ENCODE measurements at places on chromosomes 16 and 17.

- no peak for DNase-seq
These were observed 26.3 kb downstream of the CNTNAP1 start for GRCh38 chr17:42708588-42708987.

- DNase-seq = no peak
These were observed 55.4 kb downstream of the CFDP1 start for GRCh38 chr16:75377729-75378386.

DNA sequence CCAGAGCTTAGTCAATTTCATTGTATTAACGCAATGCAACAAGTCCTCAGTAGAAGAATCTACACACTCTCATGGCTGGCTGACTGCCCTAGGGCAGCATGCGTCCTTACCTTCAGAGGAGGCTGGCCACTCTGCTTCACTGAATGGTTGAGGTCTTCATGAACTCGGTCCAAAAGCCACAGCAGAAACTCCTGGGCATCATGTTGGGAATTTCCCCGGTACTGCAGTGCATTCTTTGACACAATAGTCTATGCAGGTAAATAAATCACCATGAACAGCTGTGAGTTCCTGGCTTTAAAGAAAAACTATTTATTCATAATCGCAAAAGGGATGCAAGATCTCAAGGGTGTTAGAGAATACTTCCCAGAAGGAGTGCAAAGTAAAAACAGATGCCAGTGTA lies 41.3 kb downstream of the USP31 start:
- DNase-seq = no peak

DNA sequence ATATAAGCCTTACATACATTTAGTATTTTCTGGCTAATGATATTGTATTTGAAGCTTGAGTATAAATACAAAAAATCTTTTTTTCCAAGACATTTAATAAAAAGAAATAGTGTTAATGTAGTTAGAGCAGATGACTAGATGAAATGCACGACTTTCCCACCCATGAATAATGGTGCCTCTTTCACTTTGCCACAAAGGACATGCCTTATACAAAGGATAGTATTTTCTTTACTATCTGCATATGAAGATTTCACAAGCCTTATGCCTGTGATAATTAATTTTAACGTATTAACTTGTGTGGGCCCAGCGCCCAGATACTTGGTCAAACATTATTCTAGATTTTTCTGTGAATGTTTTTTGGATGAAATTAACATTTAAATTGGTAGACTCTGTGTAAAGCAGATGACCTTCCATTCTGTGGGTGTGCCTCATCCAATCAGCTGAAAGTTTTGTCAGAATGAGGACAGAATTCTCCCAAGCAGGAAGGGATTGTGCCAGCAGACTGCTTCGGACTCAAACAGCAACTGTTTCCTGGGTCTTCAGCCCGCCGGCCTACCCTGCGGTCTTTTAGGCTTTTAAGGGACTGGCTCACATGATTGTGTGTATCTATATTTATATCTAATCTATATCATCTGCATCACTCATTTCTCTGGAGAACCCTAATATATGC lies 115.4 kb downstream of the USP22 start:
- no peak for DNase-seq

- no peak for DNase-seq
These were observed 75.9 kb upstream of the WSB1 start for GRCh38 chr17:27218041-27218440.

DNA sequence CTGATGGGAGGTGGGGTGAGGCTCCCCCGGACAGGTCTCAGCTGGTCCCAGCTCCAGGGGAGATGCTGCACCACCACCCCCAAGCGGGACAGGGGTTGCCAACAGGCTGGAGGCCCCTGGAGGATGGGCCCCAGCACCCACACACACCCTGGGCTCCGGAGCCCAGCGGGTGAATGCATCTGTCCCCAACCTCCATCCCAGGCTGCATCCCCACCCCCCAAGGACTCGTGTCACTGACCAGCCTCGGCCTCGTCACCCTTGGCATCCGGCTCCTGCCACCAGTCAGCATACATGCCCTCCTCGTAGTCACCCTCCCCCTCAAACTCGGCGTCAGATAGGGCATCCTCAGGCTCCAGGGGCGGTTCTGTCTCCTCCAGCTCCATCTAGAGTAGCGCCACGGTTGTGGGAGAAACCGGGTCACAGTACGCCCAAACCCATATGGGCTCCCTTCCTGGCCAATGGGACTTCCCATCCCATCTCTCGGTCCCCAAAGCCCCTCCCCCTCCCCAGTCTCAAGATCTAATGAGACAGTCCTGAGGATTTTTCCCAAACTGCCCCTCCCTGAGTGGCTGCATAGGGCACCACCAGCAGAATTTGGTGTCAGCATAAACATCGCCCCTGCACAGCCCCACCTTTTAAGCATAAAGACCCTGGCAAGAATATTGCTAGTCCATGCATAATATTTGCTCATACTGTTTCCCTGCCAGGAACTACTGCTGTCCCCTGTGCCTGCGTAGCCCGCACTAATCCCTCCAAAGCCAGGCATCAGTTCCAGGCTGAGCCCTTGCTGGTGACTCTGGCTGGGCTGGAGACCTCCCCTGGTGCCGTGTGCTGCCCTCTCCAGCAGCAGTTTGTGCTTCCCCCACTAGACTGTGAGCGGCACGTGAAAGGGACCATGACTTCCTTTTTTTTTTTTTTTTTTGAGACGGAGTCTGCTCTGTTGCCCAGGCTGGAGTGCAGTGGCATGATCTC lies 8.4 kb downstream of the P3H4 start:
- DNase-seq = no peak

DNA sequence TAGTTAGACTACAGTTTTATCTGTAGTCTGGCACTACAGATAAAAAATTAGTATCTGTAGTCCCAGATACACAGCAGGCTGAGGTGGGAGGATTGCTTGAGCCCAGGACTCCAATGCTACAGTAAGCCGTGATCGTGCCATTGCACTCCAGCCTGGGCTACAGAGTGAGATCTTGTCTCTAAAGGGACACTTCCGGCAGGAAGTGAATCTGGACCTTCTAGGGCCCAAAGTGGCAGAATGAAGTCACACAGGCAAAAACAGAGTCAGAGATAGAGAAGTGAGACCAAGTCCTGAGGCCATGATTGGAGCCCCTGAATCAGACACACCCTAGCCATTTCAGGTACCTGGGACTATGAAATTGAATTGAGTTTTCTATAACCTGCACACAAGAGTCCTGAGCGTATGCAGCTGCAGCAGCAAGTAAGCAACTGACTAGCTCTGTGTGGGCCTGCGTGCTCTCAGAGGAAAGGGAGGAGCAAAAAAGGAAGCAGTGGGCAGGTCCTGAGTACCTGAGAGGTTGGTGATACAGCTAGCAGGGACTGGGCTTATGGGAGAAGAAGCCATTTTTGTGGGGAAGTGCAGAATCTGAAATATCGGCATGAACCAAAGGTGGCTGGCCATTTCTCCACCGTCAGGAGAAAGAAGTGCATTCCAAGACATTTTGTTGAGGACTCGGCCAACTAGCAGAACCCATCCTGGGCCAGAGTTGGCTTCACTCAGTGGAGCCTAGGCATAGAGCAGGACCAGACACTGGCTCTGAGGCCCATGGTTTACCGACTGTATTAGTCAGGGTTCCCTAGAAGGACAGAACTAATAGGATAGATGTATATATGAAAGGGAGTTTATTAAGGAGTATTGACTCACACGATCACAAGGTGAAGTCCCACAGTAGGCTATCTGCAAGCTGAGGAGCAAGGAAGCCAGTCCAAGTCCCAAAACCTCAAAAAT lies 27.2 kb upstream of the BRD7 start:
- DNase-seq = no peak

DNA sequence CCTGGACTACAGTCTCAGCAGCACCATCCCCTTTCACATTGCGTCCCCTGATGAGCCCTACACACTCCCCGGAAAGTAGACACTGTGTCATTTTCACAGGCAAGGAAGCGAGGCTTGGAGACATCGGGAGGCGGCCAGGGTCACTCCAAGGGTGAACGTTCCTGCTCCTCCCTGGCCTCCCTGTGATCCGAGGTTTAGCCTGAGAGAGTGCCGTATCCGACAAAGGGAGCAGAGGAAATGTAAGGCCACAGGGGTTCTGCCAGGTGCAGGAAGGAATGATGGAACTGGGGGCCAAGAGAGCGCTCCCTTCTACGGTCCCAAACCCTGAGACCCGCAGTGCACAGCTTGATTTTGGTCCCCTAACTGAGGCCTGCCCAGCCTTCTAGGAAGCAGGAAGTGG lies 8.0 kb upstream of the PIK3R6 start:
- DNase-seq = no peak

DNA sequence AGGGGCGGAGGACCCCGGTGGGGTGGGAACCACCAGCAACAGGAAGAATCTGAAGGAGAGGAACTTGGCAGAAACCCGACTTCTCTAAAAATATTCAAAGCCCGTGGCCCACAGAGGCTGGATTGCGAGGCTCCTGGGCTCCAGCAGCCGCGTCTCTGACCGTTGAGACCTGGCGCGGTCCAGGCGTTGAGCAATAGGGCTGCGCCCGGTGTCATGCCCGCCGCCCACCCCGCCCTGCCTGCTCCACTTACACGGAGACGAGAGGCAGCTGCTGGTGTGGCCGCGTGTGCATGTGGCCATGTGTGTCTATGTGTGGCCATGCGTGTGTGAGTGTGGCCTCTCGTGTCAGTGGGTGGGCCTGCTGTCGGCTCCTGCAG lies 83.6 kb downstream of the IRF8 start:
- no peak for DNase-seq

DNA sequence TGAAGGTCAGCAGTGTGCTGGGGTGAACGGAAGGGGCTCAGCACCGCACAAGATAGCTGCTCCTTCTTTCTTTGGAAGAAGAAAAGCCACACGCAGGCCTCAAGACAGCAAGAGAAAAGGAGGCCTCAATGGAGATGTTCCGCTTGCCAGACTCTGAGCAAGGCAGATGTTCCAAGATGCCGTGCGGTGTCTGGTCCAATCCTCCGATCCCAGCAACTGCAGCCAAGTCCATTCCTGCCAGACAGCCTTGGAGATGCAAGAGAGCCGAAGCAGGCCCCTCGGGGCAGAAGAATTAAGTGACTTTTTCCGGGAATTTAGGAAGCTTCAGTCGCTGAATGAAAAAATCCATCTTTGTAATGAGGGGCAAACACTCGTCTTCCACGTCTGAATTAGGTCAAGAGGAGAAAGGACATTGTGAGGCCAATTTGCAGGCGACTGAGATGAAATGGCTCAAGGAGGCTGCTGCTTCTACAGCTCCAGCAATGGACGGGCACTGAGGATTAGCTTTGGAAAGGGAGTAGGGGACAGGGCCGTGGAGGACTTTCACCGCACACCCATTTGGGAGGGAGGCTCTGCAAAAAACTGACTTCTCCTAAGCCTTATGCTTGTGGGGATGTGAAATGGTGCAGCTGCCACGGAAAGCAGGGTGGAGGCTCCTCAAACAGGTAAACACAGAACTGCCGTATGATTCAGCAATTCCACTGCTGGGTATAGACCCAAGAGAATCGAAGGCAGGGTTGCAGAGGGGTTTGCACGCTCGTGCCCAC lies 44.7 kb downstream of the RPH3AL start:
- no peak for DNase-seq

- DNase-seq = no peak
These were observed 33.7 kb downstream of the TOM1L2 start for GRCh38 chr17:17938388-17939107.

GRCh38 chr17:21078016-21078780 lies 35.4 kb upstream of the USP22 start:
- DNase-seq = no peak

GRCh38 chr16:25914357-25914962 lies 222.7 kb downstream of the HS3ST4 start:
- DNase-seq = no peak

DNA sequence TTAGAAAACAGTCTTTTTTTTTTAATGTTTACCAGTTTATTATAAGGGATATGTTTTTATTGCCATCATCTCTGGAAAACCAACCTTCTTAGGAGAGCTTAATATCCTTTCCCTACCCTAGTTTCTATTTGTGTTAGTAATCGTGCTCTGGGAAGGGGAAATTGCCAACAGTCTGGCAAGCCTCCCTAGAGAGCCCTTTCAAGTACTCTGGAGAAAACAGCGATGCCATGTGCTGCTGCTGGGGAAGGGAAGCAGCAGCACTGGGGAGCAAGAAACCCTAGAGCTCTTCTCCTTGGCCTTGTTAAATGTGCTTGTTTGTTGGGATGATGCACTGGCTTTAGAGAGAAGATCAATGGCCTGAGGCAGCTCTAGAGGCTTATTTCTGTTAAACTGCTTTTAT lies 10.3 kb downstream of the RETREG3 start:
- no peak for DNase-seq

- no peak for DNase-seq
These were observed 1030.9 kb upstream of the CDH8 start for GRCh38 chr16:63067141-63067540.

DNA sequence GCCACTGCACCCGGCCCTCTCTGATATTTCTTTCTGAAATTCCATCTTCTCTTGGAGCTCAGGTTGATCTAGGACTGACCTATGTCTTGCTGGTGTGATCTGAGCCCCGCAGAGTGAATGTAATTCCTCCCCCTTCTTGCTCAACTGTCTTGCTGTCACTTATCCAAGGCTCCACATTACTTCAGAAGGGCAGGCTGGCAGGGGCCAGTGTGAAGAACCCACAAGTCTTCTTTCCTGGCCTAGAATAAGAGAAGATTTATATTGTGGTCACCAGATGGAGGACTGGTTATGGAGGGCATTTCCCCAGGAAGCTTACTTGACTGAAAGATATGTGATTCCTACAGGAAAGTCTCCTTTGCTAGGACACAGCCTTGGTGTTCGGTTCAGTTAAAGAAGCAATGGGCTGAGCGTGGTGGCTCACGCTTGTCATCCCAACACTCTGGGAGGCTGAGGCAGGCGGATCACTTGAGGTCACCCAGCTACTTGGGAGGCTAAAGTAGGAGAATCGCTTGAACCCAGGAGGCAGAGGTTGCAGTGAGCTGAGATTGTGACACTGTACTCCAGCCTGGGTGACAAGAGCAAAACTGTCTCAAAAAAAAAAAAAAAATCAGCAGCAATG lies 13.4 kb downstream of the ITGAL start:
- no peak for DNase-seq

- no peak for DNase-seq
These were observed 187.7 kb downstream of the LGALS9B start for GRCh38 chr17:20279631-20280030.

GRCh38 chr17:61551255-61551742 lies 39.7 kb downstream of the NACA2 start:
- DNase-seq = no peak

DNA sequence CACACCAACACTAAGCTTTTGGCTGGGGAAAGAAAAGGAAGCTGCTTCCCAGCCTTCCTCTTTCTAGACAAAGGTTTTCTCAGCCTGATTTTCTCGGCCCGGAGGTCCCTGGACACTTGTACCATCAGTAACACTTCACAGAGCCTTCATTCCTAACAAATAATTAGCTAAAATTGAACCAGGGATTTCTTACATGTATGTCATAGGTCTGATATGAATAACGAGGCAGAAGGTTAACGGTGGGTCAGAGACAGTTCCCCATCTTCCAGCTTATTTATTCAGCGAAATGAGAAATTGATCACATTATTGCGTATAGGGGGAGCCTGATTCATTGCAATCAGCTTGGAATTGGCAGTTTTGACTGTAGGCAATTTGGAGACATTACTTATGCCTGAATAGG lies 142.5 kb downstream of the SALL1 start:
- DNase-seq = no peak

DNA sequence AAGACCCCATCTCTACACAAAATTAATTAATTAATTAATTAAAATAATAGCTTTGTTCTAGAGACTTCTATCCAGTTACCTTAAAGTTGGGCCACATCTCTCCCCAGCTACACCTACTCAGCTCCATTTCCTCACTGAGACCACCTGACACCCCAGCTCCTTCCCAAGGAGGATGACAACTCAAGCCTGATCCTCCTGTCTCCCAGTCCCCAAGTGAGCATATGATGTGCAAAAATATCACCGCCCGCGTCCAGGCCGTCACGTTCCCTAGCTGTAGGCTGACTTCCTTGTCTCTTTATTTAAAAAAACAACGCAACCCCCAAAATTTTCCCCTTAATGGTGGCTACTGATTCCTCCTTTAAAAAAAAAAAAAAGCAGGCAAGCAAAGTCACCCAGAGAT lies 120.2 kb upstream of the RCVRN start:
- no peak for DNase-seq
